ENCODE measurements at places on chromosomes 6 and 20. TPM values are rescaled to one million over a fixed set of nuclear protein-coding genes. Genes with fewer than 3 reads are reported as not detected.

DNA sequence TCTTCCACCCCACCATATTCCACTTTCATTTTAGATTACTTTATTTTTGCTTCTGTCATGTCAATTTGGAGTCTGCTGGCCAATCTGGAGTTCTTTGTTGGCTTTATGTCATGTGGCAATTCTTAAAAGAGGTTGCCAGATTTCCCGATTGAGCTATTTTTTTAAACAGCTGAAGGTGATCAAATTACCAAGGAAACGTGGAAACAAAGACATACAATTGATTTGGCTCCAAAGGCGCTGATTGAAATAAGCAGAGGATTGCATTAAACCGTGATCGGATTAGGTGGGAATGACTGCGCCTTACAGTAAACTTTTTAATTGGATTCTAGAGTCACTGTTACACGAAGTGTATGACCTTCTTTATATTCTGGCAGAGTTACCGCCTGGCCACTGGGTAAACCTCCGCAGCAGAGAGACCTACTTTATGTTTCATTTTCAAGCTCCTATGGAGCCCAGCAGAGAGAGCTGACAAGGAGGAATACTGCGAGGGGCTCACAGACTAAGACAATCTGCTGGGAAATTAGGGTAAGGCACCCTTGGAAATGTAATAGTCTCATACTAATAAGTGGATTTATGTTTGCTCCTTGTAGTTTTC, 37.9 kb downstream of the SIM1 start:
- no peak for DNase-seq

DNA sequence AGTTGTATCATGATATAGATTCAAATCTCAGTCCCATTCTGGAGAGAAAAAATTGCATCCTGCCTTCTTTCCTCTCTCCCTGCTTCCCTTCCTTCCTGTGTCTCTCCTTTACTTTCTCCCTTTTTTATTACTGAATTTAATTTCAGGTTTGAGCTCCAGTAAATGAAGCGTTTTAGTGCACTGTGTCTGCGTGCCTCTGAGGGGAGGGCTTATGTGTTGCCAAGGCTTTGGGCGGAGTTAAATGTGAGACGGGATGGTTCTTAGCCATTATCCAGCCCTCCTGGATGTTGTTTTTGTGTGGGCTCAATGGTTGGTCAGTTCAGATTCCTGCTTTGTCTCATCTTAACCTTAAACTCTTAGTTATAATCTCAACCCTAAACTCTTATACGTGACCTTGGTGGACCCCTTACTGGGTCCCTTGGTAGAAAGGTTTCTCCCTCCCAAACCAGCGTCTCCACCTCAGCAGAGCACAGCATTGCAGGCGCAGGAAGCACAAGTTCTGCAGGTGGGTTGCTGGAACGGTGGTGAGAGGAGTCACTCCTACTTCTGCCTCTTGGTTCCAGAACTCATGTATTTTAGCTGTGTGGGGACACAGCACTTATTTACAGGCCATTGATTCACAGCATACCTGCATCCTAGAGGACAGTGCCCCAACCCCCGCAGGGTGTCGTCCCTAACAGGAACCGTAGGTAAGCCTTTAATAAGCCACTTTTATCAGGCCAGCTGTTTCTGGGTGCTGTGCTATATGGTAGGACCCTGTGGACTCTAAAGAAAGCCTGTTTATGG, 68.5 kb downstream of the DNAH8 start:
- DNase-seq: no peak

GRCh38 chr20:34762031-34762555, 57.9 kb downstream of the TP53INP2 start:
- DNase-seq: no peak

DNA sequence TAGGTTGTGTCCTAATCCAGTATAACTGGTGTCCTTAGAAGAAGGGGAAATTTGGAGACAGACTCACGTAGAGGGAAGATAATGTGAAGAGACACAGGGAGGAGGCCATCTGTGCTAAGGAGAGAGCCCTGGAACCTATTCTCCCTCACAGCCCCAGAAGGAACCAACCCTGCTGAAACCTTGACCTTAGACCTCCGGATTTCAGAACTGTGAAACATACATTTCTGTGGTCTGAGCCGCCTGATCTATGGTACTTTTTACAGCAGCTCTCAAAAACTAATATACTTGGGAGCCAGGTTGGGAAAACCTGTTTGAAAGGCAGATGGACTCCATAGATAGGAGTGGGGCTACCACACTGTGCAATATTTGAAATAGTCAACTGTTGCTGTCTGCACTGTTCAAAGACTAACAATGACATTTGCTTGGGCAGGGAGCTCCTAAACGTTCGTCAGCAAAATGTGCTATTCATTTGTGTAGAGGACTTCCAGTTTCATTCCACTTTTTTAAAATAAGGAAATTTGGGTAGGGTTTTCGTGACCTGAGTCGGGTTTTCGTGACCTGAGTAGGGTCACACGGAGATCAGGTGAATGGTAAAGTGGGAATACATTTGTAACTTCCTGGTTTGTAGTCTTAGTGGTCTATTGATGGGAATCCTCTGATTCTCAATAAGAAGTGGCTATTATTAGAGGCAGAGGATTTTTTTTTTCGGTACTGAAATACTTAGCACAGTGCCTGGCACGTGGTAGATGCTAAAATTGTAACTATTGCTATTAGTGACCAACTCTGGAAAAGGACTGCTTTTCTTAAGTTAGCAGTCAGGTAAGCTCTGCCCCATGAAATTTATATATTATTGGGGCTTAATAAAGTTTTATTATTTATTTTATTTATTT, 11.4 kb downstream of the TAGAP start:
- DNase-seq: no peak

VWA7 gene
- 0.77 TPM for total RNA-seq

- DNase-seq: no peak
Measured at GRCh38 chr6:135814043-135814442, 37.5 kb upstream of the PDE7B start.

DNA sequence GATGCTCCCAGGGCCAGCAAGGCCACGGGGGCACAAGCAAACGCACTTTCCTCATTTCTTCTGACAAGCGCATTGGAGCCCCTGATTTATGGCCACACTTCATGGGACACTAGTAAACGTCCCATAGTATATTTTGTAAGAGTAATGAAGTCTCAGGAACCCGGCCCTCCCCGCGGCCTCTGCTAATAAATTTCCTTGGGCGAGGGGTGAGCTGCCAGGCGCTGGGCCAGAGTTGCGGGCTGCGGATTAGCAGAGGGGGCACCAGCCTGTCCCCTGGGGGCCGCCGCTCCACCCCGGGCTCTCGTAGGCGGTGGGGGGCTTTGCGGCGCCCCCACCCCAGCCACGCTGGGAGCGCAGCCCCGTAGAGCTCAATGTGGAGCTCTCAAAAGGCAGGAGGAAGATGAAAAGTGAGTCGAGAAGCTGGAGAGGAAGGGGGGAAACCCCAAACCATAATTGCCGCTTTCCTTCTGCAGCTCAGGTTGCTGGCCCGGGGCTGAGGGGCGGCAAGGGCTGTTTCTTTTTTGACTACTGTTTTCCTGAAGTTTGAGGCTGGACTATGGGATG, 173.6 kb downstream of the CDC5L start:
- no peak for DNase-seq

DNA sequence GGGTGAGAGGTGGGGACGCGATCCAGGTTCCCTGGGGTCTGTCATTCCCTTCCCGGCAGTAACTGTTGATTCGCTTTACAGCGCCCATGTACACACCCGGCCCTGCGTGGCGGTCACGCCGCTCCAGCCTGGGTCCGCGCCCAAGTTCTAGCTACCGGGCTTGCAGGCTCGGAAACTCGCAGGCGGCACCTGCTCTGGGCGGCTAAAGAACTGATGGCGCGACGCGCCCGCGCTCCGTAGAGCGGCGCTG, 1.4 kb upstream of the POU3F2 start:
- DNase-seq: no peak

CSNK2A1 gene
- total RNA-seq: 187 TPM

GRCh38 chr6:116444092-116444491, 17.1 kb upstream of the CALHM6 start:
- DNase-seq: no peak

FRS3 gene
- 1.5 TPM for total RNA-seq

- DNase-seq: no peak
Measured at GRCh38 chr6:44011350-44011920, 115.8 kb downstream of the MRPL14 start.

SLC12A5 gene
- total RNA-seq: 1.3 TPM

DNA sequence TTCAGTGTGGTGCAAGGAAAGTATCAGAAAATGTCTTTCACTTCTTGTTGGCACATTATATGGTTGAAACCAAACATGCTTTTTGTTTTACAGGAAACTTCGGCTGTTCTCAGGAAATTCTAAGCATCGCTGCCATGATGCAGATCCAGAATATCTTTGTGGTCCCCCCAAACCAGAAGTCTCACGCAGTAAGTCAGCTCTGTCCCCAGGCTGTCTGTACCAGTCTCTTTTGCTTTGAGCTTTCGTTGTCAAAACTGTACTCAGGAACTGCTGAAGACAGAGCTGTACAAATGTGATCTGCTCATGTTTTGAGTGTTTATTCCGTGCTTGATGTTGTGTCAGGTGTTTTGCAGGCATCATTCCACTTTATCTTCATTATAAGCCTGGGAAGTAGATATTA, 59.6 kb downstream of the DHX35 start:
- no peak for DNase-seq

GRCh38 chr6:36364669-36365479, 22.6 kb downstream of the ETV7 start:
- no peak for DNase-seq

- DNase-seq: peak; percentile 7
Measured at GRCh38 chr6:10363911-10364310, 51.0 kb downstream of the TFAP2A start.

DNA sequence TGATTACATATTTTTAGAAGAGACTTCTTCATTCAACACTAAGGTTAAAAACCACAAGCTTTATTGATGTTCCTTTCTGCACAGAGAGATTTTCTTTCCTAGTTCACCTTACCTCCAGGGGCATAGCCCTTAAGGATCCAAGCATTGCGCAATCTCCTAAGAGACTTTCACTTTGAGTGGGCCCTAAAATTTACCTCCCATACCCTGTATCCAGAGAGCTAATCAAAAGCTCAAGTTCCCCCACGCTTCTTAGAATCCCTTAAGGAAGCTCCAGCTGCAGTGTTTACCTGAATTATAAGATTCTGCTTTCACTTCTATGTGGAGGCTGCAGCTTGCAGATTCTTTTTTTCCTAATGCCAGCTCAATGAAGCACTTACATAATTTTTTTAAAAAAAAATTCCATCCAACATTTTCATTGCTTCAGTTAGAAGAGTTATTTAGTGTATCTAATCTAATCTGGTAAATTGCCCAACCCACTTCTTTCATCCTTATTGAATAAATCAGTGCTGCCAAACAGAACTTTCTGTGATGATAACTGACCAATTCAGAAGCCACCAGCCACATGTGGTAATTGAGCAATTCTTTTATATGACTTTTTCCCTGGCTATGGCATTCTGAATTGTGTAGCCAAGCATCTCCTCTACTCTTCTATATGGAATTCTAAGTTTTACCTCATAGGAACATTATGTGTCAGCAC, 24.6 kb upstream of the SPTLC3 start:
- DNase-seq: peak; percentile 3

GPLD1 gene
- 0.13 TPM for total RNA-seq

GRCh38 chr6:110530671-110531070, 54.3 kb upstream of the SLC22A16 start:
- peak; percentile 72 for DNase-seq

CST1 gene
- not detected for total RNA-seq

DNA sequence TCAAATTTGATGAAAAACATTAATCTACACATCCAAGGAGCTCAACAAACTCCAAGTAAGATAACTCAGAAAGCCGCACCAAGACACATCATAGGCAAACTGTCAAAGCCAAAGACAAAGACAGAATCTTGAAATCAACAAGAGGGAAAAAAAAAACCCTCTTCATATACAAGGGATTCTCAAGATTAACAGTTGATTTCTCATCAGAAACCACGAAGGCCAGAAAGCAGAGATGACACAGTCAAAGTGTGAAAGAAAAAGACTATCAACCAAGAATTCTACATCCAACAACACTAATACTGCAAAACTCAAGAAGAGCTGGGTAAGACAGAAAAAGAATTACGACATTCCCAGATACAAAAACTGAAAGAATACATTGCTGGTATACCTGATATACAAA, 73.8 kb downstream of the CDK19 start:
- DNase-seq: no peak

DSP gene
- total RNA-seq: 3.4 TPM
